HCT116 (cell line): ENCODE measurements at places on chromosomes 4 and X. TPM values are rescaled to one million over a fixed set of nuclear protein-coding genes. Genes with fewer than 3 reads are reported as not detected.
A peak's percentile ranks its signal among the peaks of the same experiment; 100 is the strongest.

Gene LDB2
- 0.12 TPM for total RNA-seq

DNA sequence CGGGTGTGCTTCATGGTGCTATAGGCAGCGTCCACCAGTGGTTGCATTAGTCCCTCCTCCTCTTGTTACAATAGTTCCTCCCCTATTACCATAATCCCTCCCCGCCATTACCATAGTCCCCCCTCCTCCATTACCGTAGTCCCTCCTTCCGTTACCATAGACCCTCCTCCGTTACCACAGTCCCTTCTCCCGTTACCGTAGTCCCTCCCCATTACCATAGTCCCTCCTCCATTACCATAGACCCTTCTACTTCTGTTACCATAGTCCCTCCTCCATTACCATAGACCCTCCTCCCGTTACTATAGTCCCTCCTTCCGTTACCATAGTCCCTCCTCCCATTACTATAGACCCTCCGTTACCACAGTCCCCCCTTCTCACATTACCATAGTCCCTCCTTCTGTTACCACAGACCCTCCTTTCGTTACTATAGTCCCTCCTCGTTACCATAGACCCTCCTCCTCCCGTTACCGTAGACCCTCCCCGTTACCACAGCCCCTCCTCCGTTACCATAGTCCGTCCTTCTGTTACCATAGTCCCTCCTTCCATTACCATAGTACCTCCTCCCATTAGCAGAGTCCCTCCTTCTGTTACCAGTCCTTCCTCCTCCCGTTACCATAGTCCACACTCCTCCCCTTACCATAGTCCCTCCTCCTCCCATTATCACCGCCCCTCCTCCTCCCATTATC is 129.6 kb downstream of the DHRSX start:
- H3K4me3 ChIP-seq: no peak overlapping the region
- H3K27me3 ChIP-seq: no peaks in the 10 kb centered on the region
- H3K36me3 ChIP-seq: no peaks in the 10 kb centered on the region
- no peak for DNase-seq

Gene P2RY8
- 0.44 TPM for total RNA-seq

Gene TMPRSS11F
- not detected for total RNA-seq

GRCh38 chr4:93814141-93814540 is 14.4 kb upstream of the ATOH1 start:
- no peak overlapping the region for H3K4me3 ChIP-seq
- H3K27me3 ChIP-seq: no peaks in the 10 kb centered on the region
- DNase-seq: no peak

Gene ZBTB33
- total RNA-seq: 12.3 TPM

DNA sequence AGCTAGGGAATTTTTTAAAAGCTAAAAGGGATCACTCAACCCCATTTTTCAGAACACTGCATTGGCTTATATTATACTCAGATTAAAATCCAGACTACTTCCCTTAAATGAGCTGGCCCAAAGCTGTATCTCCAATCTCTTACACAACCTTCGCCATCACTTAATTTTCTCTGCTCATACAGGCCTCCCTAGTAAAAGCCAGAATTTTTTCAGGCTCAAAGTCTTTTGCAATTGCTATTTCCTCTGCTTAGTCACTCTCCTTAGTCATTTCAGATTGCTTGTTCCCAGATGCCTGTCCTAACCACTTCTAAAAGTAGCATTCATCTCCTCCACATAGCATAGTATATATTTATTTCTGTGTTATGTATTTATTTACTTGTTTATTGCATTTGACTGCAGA is 1587.9 kb upstream of the ADGRL3 start:
- DNase-seq: no peak
- no peaks in the 10 kb centered on the region for H3K27me3 ChIP-seq
- H3K4me3 ChIP-seq: no peak overlapping the region

DNA sequence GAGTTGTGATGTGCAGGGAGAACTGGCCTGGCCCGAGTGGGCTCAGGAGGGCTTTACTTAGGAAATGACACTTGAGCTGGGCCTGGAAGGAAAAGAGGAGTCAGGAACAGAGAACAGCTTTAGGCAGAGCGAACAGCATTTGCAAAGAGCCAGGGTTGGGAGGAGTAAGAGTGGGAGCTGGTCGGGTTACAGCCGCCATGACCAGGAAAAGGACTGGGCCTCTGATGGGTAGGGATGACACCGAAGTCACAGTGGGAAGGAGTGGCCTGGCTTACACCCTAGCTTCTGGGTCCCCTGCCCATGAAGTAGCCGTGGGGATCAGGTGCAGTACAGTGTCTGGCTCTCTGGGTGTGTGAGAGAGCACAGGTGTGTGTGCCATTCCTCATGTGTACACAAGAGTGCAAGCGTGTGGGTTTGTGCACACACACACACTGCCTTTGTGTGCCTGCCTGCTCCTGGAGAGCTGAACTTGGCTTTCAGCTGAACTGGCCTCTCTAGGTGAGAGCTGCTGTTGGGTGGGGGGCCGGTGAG is 31.6 kb downstream of the TRMT44 start:
- no peak overlapping the region for H3K4me3 ChIP-seq
- H3K4me1 ChIP-seq: no peaks in the 10 kb centered on the region
- H3K36me3 ChIP-seq: peaks cover 11% of the 10 kb centered on the region; the same call in 1 of the 2 replicates
- no peak for DNase-seq

Gene MAGEC3
- total RNA-seq: not detected

- H3K27me3 ChIP-seq: no peaks in the 10 kb centered on the region
- no peak overlapping the region for H3K4me3 ChIP-seq
- no peaks in the 10 kb centered on the region for H3K36me3 ChIP-seq
- no peaks in the 10 kb centered on the region for H3K4me1 ChIP-seq
Observed at GRCh38 chr4:139682309-139682708, 16.7 kb downstream of the MGST2 start.

DNA sequence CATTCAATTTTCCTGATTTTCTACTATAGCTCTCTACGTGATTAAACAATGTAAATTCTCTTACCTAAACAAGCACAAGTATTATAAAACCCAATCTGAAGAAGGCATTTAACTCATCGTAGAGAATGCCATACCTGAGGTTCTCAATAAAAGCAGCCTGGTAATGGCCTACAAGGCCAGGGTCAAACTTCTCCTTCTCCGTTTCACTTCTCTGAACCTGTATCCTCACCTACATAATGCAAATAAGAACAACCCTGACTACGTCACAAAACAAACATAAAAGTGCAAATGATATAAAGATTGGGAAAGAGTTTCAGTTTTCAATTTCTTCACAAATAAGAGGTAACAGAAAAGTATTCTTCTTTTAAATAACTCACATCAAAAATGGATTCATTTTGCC is 55.6 kb upstream of the STS start:
- no peak overlapping the region for H3K27ac ChIP-seq
- H3K4me3 ChIP-seq: no peak overlapping the region
- H3K27me3 ChIP-seq: no peaks in the 10 kb centered on the region
- no peaks in the 10 kb centered on the region for H3K4me1 ChIP-seq

GRCh38 chrX:115535844-115536243 is 25.1 kb upstream of the PLS3 start:
- no peak overlapping the region for H3K27ac ChIP-seq
- H3K27me3 ChIP-seq: no peaks in the 10 kb centered on the region
- no peak overlapping the region for H3K4me3 ChIP-seq
- no peaks in the 10 kb centered on the region for H3K4me1 ChIP-seq
- H3K36me3 ChIP-seq: no peaks in the 10 kb centered on the region

Gene PARM1
- total RNA-seq: 11.7 TPM

- DNase-seq: peak; percentile 8
- peak overlapping the region; percentile 64; the same call in 1 of the 2 replicates for H3K27ac ChIP-seq
- H3K4me3 ChIP-seq: peak overlapping the region; percentile 76
Observed at GRCh38 chr4:86595426-86595805, 1.3 kb downstream of the PTPN13 start.

Gene ETDA
- total RNA-seq: not detected

GRCh38 chr4:137427411-137427810 is 104.9 kb downstream of the PCDH18 start:
- no peak for DNase-seq
- H3K36me3 ChIP-seq: no peaks in the 10 kb centered on the region
- H3K27ac ChIP-seq: no peak overlapping the region
- H3K4me1 ChIP-seq: no peaks in the 10 kb centered on the region
- H3K27me3 ChIP-seq: no peaks in the 10 kb centered on the region
- H3K4me3 ChIP-seq: no peak overlapping the region

Gene FGA
- total RNA-seq: 3.9 TPM

DNA sequence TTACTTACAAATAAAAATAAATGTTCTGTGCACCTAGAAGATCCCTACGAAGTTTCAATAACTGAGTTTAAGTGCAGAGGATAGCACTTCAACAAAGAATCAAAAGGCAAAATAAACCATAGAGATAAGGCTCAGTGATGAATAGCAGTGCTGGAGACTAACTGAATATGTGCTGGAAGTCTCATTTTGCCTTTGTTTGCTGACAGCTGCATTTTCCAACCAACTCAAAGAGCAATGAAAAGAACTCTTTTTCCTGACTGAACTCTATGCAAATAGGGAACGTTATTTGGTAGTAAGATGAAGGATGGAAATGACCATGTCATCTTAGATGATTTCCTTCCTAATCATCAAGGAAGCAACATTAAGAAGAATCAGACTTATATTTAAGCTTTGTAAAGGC is 32.7 kb upstream of the ADH7 start:
- H3K4me1 ChIP-seq: no peaks in the 10 kb centered on the region
- no peak for DNase-seq
- H3K27me3 ChIP-seq: no peaks in the 10 kb centered on the region
- no peaks in the 10 kb centered on the region for H3K36me3 ChIP-seq
- H3K27ac ChIP-seq: no peak overlapping the region
- H3K4me3 ChIP-seq: no peak overlapping the region

Gene VEGFC
- total RNA-seq: not detected

- H3K27ac ChIP-seq: no peak overlapping the region
- H3K27me3 ChIP-seq: no peaks in the 10 kb centered on the region
- H3K4me3 ChIP-seq: no peak overlapping the region
- H3K4me1 ChIP-seq: no peaks in the 10 kb centered on the region
Observed at GRCh38 chr4:140628016-140628415, 59.3 kb upstream of the UCP1 start.

Gene TCEAL5
- total RNA-seq: not detected

Gene USP53
- total RNA-seq: 22.0 TPM

Gene UGT2A1
- not detected for total RNA-seq

Gene ZNF711
- total RNA-seq: 6.1 TPM

Gene NFKB1
- 29.4 TPM for total RNA-seq

DNA sequence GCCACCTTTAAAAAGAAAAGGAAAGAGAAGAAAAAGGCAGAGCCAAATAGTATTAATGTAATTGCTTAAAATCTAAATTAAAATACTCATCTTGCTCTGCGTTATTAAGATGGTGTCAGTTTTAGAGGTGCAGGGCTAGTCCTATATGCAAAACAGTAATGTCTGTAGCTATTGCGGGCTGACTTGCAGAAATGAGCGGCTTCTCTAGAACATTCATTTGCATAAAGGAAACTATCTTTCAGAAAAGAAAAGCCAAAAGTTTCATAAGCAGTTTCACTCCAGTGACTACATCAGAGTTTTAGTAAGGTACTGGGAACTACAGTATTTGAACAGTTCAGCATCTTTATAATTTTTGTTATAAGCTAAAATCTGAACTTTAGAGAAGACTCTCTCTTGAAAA is 6.0 kb downstream of the SMAD1 start:
- H3K4me3 ChIP-seq: no peak overlapping the region
- no peaks in the 10 kb centered on the region for H3K27me3 ChIP-seq
- no peak for DNase-seq
- H3K36me3 ChIP-seq: no peaks in the 10 kb centered on the region
- H3K27ac ChIP-seq: no peak overlapping the region

DNA sequence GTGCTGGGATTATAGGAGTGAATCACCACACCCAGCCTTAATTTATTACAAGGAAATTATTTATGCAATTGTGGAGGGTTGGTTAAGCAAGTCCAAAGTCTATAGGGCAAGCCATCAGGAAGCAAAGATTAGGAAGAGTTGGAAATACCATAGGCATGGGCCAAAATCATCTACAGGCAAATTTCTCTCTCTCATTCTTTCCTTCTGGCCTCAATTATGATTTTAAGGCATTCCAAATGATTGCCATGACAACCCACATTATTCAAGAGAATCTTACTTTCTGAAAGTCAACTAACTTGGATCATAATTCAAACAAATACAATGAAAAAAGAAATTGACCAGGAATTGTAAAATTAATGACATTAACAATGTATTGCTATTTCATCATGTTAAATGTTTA is 400.8 kb downstream of the GPM6A start:
- H3K4me1 ChIP-seq: no peaks in the 10 kb centered on the region
- no peak for DNase-seq
- no peaks in the 10 kb centered on the region for H3K36me3 ChIP-seq
- H3K27me3 ChIP-seq: no peaks in the 10 kb centered on the region

Gene RAB40A
- not detected for total RNA-seq

- H3K4me1 ChIP-seq: no peaks in the 10 kb centered on the region
- no peaks in the 10 kb centered on the region for H3K36me3 ChIP-seq
- no peak overlapping the region for H3K27ac ChIP-seq
- H3K4me3 ChIP-seq: no peak overlapping the region
Observed at GRCh38 chrX:70084592-70085240, 22.5 kb downstream of the OTUD6A start.

DNA sequence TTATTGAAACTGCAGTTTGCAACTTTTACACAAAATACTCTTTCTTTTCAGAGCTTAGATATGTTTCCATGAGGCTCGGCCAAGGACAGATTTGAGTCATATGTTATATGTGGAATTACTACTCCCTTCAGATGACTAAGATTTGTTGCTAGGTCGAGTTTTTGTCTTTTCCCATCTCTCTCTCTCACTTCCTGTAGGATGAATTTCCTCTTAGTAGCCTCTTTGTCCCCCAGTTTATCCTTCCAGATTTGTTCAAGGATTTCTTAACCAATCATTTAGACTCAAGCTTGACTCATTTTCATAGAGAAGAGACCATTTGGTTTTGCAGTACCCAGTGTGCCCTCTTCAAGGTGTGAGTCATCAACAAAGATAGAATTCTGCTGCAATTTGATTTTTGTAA is 209.2 kb downstream of the GLUD2 start:
- no peak overlapping the region for H3K4me3 ChIP-seq
- no peaks in the 10 kb centered on the region for H3K36me3 ChIP-seq
- no peaks in the 10 kb centered on the region for H3K4me1 ChIP-seq
- no peaks in the 10 kb centered on the region for H3K27me3 ChIP-seq
- DNase-seq: no peak

GRCh38 chr4:52641854-52642563 is 17.1 kb downstream of the USP46 start:
- H3K36me3 ChIP-seq: no peaks in the 10 kb centered on the region
- peaks cover 76% of the 10 kb centered on the region for H3K4me1 ChIP-seq
- H3K4me3 ChIP-seq: peak overlapping the region; percentile 36; the same call in 1 of the 2 replicates
- DNase-seq: peak; percentile 88

DNA sequence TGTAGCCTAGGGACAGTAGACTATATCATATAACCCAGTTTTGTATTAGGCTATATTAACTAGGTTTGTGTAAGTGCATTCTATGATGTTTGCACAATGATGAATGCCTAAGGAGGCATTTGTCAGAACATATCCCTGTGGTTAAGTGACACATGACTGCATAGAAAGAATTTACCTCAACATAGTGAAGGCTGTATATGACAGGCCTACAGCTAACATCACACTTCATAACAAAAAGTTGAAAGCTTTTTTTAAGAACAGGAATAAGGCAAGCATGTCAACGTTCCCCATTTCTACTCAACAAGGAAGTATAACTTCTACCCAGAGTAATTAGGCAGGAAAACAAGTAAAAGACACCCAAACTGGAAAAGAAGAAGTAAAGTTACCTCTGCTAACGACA is 165.9 kb upstream of the NDST4 start:
- no peaks in the 10 kb centered on the region for H3K4me1 ChIP-seq
- no peaks in the 10 kb centered on the region for H3K36me3 ChIP-seq
- DNase-seq: no peak
- H3K4me3 ChIP-seq: no peak overlapping the region
- H3K27ac ChIP-seq: no peak overlapping the region
- no peaks in the 10 kb centered on the region for H3K27me3 ChIP-seq

- no peak for DNase-seq
- H3K4me1 ChIP-seq: no peaks in the 10 kb centered on the region
- H3K36me3 ChIP-seq: no peaks in the 10 kb centered on the region
- H3K27ac ChIP-seq: no peak overlapping the region
Observed at GRCh38 chr4:139576219-139576618, 20.2 kb upstream of the SETD7 start.

Gene NBDY
- total RNA-seq: 65.6 TPM

Gene ENPEP
- 4.5 TPM for total RNA-seq

Gene CTAG2
- not detected for total RNA-seq
